NCI-H1930 (cell line): ENCODE measurements at places on chromosomes 2 and 18.
A peak's percentile ranks its signal among the peaks of the same experiment; 100 is the strongest.

- peak; percentile 54 for DNase-seq
Observed at GRCh38 chr18:37778417-37779165, 213.0 kb upstream of the CELF4 start.

- no peak for DNase-seq
Observed at GRCh38 chr2:121151311-121152109, 133.5 kb downstream of the TFCP2L1 start.

DNA sequence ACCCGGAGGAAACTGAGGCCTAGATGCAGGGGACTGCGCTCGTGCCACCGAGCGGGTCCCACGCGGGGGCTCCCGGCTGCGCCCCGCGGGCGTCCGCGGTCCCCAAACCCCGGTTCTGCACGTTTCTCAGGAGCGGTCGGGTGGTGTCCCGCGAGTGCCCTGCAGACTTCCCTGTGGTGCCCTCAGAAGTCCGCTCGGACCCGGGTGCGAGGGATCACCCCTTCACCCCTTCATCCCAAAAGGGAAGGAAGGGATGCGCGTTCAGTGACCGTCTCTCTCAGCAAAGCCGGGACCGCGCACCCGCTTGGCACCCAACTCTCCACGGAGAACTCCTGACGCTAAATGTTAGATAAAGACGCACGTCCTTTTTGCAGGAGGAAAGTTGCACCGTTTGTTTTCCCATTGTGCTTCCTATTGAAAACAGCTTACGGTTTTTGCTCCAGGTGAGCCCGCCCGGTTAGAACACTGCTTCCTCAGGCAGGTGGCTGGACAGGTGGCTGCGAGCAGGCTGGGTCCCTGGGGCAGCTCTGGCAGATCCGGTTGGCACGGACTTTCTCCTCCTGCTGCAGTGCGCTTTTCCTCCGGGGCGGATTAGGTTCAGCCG is 779 bp downstream of the DGKD start:
- DNase-seq = no peak

- no peak for DNase-seq
Observed at GRCh38 chr2:7738596-7738995, 821.4 kb downstream of the RNF144A start.

GRCh38 chr2:72894514-72894913 is 7.3 kb downstream of the SPR start:
- no peak for DNase-seq

GRCh38 chr18:3420919-3421279 is 29.1 kb upstream of the TGIF1 start:
- no peak for DNase-seq

DNA sequence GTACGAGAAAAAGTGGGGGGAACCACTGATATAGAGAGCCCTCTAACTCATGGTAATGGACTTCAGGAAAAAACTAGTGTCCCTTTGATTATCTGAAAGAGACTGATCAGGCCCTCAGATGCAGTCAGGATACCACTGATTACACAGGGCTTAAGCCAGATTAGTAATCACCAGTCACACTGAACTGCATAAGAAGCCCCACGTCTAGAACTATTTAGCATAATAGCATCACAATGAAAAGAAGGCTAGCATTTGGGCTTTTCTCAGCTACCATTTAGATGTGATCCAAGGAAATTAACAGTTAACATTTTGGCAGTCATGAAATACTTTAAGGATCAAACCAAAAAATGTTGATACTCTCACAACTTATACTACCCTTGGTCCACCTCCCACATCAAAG is 813.1 kb upstream of the POU3F3 start:
- no peak for DNase-seq

DNA sequence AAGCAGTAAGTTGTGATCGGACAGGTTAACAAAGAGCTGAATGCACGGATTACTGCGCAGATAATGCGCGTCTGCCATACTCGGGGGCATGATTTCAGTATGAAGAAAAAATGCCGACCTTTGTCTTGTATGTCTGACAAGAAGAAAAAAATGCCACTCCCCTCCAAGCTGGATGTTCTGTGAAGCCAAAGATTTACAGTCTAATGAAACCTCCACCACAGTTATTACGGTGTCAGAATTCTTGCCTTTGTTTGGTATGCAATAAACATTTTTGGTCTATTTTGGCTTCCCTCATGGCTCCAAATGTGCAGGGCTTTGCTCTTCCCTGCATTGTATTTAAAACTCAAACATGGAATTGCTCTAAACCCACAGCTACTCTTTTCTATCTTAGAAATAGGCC is 72.2 kb upstream of the THUMPD2 start:
- DNase-seq = no peak

- DNase-seq = no peak
Observed at GRCh38 chr18:13471971-13472628, 253.5 kb downstream of the LDLRAD4 start.
